ENCODE measurements at places on chromosomes 4 and X.
A peak's percentile ranks its signal among the peaks of the same experiment; 100 is the strongest.

DNA sequence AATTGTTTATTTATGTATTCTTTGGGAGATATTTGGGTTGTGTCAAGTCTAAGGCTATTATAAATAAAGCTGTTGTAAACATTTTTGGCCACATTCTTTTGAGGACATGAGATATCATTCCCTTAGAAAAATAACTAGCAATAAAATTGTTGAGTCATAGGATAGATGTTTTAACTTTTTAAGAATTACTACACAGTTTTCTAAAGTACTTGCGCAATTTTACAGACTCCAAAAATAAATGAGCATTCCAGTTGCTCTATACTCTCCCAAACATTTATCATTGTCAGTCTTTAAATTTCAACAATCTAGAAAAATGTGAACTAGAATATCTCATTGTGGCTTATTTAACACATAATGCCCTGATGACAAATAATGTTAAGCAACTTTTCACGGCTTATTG, 189.1 kb upstream of the ADGRL3 start:
- DNase-seq: no peak

DNA sequence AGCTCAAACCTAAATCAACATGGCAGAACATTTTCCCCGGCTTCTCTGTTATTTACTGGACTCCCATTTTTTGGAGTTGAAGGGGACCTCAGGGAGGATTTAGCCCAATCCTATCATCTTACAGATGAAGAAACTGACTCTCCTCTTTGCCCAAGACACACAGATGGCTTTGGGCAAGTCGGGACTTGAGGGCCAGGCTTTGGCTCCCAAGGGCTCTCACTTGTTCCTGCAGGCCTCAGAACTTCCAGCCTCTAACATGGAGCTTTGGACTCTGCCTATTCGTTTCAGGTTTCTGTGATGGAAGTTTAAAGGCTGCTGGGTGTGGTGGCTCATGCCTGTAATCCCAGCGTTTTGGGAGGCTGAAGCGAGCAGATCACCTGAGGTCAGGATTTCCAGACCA, 59.5 kb downstream of the RHOH start:
- DNase-seq: no peak

- DNase-seq: no peak
Measured at GRCh38 chrX:40975951-40976350, 109.3 kb upstream of the USP9X start.

DNA sequence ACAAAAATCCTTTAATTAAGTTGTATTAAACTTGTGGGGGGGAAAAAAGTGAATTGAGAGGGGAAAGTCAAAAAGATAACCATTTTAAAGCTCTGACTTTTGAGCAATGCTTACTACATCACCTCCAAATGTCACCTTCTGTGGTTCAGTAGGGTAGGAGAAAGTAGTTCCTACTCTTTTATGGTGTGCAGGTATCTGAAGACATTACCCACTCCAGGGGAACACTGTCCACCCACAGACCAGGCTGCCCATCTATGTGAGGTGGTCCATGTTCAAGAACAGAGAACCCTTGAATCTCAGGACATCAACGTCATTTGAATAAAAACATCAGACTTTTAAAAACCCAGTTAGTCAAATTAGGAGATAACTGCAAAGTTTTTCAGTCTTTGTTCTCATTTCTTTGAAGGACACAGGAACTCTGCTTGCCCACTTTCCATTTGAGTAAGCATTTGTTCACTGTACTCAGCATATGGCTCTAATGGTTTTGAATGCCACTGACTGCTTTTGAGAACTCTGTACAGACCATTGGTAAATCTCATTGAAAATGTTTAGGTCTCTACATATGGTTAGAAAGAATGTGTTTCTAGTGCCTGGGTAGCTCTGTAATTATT, 18.4 kb downstream of the NMU start:
- DNase-seq: no peak

DNA sequence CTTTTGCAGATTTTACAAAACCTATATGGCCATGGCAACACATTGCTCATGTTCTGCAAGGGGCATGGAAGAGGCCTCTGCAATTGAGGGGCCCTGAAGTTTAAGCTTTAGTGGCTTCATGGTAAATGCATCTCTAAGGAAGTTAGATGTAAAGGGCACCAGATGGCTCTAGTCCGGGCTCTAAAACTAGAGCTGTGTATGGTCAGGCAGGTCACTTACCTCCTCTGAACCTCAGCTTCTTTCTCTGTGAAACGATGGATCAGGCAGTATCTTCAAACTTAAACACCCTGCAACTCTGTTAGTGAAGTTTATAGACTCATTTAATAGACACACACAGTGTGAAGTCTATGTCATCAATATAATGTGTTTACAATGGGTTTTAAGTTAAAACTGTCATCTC, 10.0 kb downstream of the MAGEB17 start:
- no peak for DNase-seq

GRCh38 chrX:13474164-13474516, 95.3 kb upstream of the EGFL6 start:
- no peak for DNase-seq

DNA sequence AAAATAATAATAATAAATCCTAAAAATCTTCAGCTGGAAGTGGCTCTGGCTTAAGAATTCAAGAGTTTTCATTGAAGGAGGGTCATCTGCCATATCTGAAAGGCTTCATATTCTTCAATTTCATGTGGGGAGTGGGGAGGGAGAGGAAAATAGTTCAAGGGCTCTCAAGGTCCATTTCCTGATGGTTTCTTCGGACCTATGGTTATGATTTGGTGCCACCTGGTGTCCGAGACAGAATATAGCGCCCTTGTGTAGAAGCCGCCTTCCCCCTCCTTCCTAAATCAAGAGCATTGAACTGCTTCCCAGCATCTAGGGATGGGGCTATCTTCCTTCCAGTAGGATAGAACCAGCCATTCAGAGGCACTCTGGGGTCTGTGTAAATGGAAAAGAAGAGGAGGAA, 34.3 kb downstream of the NLGN3 start:
- DNase-seq: peak; percentile 67

GRCh38 chr4:82394896-82395295, 21.1 kb upstream of the HNRNPD start:
- DNase-seq: no peak

DNA sequence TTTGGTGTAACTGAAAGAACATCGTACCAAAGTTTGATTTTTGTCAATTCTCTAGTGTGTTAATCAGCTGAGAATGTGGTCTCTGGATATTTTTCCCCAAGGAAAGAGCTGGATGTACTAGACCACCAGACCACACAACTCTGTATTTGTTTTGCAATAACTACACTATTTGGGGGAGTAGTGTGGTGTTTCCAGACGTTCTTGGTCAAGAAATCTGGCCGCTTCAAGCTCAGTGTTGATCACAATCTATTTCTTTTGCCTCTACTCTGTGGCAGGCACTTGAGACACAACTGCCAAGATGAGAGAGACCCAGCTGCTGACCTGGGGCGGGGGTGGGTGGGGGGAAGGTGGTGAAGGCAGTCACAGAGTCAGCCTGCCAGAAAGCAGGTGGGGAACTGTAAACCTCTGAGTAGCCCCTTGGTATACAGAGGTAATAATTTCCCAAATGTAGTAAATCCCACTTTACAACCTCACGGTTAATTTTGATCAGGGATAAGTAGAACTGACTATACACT, 30.6 kb downstream of the PTTG2 start:
- DNase-seq: no peak

- no peak for DNase-seq
Measured at GRCh38 chrX:116667346-116668134, 204.8 kb upstream of the CT83 start.

- DNase-seq: no peak
Measured at GRCh38 chr4:972651-973424, 531 bp downstream of the DGKQ start.

DNA sequence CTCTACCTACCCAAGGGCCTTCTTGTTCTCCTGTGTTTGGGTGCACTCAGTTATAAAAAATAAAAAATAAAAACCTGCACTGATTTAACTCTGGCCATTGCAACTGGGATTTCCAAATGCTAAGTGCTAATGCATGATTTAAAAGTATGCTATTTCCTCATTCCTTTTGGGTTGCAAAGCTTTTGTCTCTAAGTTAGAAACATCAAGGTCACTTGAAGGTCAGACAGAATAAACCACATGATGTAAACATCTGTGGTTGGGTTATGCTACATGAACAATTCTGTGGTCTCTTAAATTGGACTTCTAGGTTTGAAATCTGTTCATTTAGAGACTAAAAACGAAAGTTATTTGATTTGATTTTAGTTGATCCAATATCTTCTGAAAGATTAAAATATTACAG, 1547.4 kb upstream of the TENM3 start:
- DNase-seq: no peak

DNA sequence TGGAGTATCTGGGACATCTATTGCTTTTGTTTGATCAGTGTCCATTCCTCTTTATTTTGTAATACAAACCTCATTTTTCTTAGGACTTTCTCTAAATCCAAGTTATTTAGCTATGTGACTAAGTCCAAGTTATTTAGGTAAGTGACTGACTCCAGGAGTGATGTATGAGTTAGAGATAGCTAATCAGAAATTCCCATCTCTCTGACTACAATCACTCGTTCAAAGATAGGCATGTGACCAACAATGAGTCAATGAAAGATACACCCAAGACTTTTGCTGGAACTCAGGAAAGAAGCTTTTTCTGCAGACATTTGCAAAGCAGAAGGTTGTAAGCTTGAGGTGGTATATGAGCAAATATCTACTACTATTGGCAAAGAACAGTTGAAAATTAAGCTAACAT, 72.5 kb upstream of the KCNIP4 start:
- no peak for DNase-seq

DNA sequence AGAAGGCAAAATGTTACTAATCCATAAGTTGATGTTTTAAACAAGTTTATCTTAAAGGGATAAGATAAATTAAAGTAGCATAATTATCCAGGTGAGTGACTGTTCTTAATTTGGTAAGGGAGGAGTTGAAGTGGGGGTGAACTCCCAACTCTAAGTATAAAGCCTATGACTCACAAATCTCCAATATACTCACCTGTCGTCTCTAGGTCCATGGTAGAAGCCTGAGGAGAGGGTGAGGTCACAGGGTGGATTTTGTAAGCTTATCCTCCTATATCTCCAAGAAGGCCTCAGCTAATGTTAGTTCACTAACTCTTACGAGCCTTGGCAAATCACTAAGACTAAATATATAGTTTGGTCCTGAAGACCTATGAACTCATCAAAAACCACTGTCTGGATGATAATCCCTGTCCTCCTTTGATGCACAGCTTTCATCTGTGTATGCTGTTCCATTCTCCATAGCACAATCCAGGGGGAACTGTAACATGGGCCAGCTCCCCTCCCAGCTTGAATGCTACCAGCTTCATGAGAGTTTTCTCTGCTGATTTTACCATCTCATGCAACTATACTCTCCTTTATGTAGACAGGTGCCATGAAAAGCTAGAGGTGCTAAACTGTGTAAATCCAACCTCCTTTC, 158.7 kb downstream of the BTC start:
- no peak for DNase-seq

- no peak for DNase-seq
Measured at GRCh38 chr4:183211533-183211932, 108.5 kb downstream of the CLDN22 start.

- no peak for DNase-seq
Measured at GRCh38 chr4:128315756-128316520, 28.3 kb upstream of the PGRMC2 start.

- DNase-seq: peak; percentile 71
Measured at GRCh38 chrX:49919617-49920016, 2.8 kb upstream of the CLCN5 start.

DNA sequence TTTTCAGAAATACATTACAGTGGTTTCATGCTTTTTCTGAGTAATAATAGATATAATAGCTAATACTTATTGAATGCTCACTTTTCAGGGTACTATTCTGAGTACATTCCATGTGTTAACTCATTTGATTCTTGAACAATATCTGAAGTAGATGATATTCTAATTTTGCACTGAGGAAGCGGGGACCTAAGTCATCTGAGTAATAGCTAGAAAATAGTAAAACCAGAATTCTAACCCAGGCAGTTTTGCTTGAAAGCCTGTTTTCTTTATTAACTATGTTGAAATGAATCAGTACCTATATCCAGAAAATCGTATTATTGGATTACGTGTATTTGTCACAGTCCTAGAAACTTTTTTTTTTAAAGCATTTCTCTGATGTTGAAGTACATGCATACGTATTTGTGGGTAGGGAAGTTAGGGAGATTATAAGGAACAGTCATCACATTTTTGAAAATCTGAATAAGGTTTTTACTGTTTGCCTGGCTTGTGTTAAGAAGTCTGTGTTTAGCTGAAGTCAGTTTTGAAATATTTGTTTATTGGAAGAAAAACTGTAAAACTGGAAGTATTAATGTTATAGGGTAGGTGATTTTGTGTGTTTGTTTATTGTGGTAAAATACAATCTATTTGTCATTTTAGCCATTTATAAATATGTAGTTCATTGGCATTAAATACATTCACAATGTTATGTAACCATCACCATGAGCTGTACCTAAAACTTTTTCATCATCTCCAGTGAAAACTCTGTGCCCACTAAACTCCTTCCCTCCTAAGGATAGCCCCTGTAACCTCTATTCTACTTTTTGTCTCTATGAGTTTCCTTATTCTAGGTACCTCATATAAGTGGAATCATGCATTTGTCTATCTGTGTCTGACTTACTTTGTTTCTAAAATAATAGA, 55.3 kb downstream of the FIP1L1 start:
- no peak for DNase-seq

GRCh38 chrX:38154340-38154739, 66.3 kb downstream of the SRPX start:
- no peak for DNase-seq

Measured in right atrium auricular region (tissue), 2 donors.